ENCODE measurements at places on chromosomes 5 and 9.

GRCh38 chr9:133954862-133955529, 37.1 kb downstream of the VAV2 start:
- DNase-seq, result no peak

- no peak for DNase-seq
These were observed 28.1 kb downstream of the ZNF608 start for GRCh38 chr5:124718380-124718789.

- DNase-seq, result no peak
These were observed 118.5 kb upstream of the FSTL4 start for GRCh38 chr5:133730866-133731265.

DNA sequence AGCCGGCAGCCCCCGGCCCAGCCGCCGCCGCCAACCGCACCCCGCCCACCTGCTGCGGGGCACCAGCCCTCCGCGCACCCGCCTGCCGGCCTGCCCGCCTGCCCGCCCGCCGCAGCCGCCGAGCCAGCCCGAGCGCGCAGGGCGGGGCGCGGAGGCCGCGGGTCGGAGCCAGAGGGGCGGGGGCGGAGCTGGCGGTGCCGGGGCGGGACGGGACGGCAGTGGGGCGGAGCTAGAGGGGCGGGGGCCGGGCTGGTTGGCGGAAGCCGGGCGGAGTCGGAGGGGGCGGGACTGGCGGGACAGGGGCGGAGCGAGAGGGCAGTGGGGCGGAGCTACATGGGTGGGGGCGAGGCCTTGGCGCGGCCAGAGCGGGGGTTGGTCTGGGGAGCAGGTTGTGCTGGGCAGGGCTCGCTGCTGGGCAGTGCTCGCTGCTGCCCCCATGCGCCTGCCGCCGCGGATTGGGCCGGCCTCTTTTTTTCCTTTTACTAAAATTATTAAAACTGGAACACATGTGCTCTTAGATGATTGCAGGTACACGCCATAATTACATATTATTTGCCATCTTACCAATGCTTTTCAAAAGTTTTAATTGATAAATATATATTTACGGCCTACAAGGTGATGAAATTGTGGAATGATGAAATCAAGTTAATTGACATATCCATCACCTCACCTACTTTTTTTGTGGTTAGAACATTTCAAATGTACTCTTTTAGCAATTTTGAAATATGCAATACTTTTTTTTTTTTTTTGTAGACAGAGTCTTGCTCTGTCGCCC, at the start of gene SH3GLB2:
TSS of gene SH3GLB2 (minus strand) at position 140 of the 775 bp plus-strand sequence. CDS start 177 bp downstream, outside the sequence.
- DNase-seq, result peak; percentile 94

DNA sequence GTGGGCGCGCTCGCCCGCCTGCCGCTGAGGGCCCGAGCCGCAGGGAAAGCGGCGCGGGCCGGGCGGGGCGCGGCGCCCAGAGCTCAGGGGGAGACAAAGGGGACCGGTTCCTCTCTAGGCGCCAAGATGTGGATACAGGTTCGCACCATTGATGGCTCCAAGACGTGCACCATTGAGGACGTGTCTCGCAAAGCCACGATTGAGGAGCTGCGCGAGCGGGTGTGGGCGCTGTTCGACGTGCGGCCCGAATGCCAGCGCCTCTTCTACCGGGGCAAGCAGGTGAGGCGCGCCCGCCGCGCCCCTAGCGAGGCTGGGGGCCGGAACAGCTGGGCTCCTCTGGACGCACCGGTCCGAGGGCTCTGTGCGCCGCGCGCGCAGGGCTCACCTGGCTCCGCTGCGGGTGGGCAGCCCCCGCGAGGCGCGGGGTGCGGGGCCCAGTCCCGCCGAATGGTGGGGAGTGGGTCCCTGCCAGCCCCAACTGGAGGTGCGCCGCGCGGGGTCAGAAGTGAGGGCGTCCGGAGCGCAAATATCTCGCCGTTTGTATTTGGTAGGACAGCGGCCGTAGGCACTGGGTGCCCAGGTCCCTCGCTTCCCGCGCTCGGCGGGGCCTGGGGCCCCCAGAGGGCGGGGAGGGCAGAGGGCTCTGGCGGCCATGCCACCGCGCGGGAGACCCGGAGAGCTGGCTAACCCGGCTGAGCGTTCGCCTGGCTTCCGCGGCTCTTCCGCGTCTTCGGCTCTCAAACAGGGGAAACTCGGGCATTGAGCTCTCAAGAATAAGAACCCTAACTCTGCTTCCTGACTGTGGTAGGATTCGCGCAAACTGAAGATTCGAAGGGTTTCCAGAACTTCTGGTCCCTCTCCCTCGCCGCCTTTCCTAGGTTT, 607 bp downstream of the UHRF2 start:
- peak; percentile 25 for DNase-seq

GRCh38 chr9:119967867-119968535, 598.8 kb upstream of the BRINP1 start:
- no peak for DNase-seq

DNA sequence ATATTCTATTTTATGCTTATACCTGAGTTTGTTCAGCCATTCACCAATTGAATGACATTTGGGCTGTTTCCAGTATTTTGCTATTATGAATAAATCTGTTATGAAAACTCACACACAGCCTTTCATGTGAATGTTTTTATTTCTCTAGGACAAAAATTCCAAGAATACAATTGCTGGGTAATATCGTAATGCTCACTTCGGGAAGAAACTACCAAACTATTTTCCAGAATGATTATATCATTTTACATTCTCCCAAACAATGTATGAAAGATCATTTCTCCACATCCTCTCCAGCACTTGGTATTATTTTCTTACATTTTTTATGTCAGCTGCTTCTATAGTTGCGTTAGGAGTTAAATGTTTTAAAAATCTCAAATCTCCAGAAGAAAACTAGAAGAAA, 58.3 kb upstream of the LHFPL2 start:
- DNase-seq, result no peak
